ENCODE measurements at places on chromosomes 5 and 9.

DNA sequence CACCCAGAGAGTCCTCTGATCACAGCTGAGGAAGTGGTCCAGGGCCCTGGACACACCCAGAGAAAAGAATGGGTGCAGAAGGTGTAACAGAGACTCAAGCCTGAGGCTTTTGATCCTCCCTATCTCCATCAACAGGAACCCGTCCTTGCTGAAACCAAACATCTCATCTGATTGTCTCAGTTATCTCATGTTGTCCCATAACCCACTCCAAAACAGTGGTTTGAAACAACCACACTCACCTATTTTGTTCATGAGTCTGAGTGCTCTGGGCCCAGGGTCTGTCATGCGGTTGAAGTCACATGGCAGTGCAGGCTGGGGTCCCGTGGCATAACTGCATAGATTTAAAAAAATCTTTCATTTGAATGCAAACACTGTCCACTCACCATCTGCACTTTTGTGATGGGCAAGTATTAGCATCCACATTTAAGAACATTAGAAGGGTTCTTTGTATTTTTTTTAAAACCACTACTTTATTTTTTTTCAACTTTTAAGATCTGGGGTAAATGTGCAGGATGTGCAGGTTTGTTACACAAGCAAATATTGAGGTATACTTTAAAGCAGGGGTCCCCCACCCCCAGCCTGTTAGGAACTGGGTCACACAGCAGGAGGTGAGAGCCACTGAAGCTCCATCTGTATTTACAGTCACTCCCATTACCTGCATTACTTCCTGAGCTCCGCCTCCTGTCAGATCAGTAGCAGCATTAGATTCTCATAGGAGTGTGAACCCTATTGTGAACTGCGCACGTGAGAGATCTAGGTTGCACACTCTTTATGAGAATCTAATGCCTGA is 255.8 kb downstream of the ROR2 start:
- DNase-seq: no peak

- no peak for DNase-seq
These were observed 127.7 kb downstream of the CPLANE1 start for GRCh38 chr5:37121465-37121864.

- no peak for DNase-seq
These were observed 7.5 kb downstream of the GABRB2 start for GRCh38 chr5:161539016-161539415.

DNA sequence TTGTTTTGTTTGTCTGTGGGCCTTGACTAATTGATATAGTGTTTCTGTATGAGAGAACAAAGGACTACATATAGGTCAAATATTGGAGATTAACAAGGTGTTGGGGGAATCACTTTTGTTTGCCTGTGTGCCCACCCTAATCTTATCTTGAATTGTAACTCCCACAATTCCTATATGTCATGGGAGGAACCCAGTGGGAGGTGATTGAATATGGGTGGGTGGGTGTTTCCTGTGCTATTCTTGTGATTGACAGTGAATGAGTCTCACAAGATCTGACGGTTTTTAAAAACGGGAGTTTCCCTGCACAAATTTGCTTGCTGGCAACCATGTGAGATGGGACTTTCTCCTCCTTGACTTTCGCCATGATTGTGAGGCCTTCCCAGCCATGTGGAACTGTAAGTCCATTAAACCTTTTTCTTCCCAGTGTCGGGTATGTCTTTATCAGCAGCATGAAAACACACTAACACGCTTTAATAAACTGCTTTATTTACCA is 64.9 kb upstream of the HSPB3 start:
- no peak for DNase-seq

- DNase-seq: no peak
These were observed 523.7 kb downstream of the CCDC171 start for GRCh38 chr9:16076511-16076910.

DNA sequence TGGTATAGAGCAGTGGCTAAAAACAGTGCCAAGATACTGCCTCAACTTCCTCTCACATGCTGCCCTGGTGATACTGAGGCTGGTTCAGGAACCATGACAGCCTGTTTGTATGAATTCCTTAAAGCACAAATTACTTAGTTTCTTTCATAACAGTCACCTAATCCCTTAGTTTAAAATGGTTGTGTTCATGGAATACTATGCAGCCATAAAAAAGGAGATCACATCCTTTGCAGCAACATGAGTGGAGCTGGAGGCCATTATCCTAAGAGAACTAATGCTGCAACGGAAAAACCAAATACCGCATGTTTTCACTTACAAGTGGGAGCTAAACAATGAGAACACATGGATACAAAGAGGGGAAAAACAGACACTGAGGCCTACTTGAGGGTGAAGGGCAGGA is 21.8 kb downstream of the ZFP62 start:
- no peak for DNase-seq

- no peak for DNase-seq
These were observed 14.6 kb upstream of the DDX41 start for GRCh38 chr5:177531209-177531940.

DNA sequence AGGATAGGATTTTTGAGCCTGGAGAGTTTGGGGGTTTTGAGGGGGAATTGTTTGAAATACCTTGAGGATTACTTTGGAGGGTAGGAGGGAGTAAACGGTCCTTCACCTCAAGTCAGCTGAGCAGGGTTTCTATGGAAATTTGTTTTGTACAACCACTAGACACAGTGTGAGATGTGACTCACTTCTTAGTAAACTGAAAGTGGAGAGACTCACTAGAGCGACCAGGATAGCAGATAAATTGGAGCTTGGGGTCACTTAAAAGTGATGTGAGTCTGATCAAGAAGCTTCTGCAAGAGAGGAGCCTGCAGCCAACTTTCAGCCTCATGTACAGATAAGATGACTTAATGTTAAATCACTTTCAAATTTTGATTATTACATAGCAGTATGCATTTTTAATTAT is 1945.9 kb upstream of the NUDT12 start:
- no peak for DNase-seq

DNA sequence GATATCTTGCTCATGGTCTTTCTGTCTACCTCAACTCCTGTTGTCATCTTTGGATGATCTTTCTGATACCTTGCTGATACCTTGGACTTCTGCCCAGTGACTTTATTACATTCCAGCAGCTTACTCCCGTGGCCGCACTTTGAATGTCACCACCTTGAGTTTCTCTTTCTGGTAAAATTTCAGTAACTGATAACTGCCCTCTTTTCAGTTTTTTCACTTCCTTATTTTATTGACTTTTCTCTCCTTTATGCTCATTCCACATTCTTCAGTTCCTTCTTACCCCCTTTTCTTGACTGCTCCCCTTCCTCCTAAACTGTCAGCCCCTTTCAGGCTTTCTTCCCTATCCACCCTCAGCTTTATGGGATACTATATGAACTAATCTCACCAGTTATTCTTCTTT is 7.0 kb upstream of the FBXO4 start:
- DNase-seq: no peak

DNA sequence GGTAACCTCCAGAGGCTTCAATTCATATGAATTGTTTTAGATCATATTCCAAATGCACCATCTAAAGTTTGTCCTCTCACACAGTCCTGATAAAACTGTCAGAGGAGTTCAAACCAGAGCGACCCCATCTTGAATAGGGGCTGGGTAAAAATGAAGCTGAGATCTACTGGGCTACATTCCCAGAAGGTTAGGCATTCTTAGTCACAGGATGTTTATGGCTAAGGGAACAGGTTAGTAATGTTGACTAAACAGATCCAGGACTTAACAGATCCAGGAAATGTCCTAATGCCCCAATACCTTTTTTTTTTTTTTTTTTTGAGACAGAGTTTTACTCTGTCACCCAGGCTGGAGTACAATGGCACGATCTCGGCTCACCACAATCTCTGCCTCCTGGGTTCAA is 192.6 kb upstream of the PRDM9 start:
- no peak for DNase-seq
